Stimulated activated CD8-positive, alpha-beta memory T cell treated with anti-CD3 and anti-CD28 coated beads, Interleukin-7, amount 100 ng/mL, for 4 hours (primary cell): ENCODE measurements at places on chromosomes 4 and X.

- DNase-seq = no peak
Observed at GRCh38 chrX:7316887-7317286, 168.9 kb upstream of the PUDP start.

- DNase-seq = no peak
Observed at GRCh38 chr4:107050525-107051135, 14.5 kb upstream of the DKK2 start.

DNA sequence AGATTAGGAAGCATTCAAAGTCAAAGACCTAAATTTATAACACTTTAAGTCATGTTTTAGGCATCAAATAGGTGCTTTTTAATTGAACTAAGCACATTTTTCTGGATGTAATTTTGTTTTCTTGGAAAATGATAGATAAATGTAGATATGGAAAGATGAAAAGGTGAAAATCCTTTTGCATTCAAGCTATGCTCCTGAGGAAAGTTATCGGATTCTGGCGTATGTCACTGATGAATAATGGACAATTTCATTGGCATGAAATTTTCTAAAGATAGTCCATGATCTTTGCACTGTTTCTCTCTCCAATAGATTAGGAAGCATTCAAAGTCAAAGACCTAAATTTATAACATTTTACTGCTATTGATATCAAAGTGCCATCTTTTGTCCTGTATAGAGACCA, 444.2 kb upstream of the PABPC4L start:
- no peak for DNase-seq

DNA sequence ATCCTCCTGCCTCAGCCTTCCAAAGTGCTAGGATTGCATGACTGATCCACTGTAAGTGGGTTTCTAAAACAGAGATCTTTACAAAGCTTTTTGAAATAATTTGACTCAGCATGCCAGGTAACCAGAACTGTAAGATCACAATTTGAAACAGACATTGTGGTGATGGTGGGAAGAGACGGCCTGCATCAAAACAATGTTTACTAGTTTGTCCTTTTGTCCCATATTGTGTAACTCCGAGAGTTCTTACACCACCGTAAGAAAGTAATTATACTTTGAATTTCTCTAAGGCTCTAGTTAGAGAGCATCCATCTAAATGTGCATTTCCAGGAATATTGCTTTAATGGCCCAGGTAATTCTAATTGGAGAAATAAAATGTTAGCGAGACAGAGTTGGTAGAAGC, 594 bp upstream of the ARHGAP24 start:
- no peak for DNase-seq
